ENCODE measurements at places on chromosomes 5 and 9. TPM values are rescaled to one million over a fixed set of nuclear protein-coding genes. Genes with fewer than 3 reads are reported as not detected.

DNA sequence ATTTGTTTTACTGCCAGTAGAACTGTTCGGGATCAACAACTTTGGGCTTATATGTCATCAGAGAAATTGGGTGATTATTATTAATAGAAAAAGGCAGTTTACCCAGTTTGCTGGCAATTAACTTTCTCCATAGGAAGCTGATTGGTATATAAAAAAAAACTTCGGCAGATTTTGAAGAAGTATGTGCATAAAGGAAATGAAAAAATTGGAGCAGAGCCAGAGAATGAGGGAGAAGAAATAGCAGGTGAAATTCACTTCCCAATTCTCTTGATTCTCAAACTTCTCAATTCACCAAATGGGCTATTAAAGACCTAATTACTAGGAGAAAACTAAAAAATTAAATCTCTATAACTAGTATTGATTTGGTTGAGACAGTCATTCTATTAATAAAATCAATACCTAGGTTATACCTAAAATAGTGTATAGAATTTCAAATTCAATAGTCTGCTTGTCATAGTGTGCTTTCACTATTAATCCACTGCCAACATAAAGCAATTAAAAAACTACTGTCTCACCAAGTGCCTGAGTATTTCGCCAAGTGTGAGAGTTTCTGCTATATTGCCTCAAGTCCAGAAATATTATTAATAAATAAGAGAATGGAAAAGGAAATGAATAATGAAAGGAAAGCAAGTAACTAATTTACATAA lies 47.5 kb downstream of the STX17 start:
- H3K36me3 ChIP-seq: no peaks in the 10 kb centered on the region
- no peak for DNase-seq
- H3K4me3 ChIP-seq: no peak overlapping the region

- DNase-seq: no peak
- no peak overlapping the region for H3K4me3 ChIP-seq
- H3K4me1 ChIP-seq: no peaks in the 10 kb centered on the region
- H3K27ac ChIP-seq: no peak overlapping the region
Observed at GRCh38 chr9:69090946-69091345, 55.4 kb downstream of the FXN start.

DNA sequence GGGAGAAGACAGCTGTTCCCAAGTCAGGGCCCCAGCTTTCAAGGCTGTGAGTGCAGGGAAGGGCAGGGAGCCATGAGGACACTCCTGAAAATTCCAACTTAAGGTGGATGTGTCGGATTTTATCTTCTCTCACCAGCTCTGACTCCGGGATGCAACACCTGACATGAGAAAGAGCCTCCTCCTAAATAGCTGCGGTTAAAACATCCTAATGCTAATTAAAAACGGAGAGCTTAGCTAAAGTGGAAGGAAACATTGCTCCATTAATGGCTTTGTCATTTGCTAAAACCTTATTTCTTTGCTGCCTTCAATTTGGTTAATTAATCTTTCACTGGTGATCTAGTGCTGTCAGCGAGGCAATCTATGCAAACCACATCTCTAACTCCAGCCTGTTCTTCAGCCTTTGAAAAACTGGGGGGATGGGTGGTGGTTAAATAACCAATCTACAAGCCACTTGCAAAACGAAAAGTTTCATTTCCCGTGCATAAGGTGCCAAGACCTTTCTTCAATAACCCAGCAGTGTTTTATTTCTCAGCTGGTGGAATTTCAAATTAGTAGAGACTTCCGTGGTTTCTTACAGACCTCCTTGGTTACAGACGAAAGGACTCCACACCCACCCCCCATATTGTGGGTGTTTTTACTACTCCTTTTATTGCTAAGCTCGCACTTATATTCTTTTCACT lies 379.6 kb downstream of the MLLT3 start:
- DNase-seq: no peak
- no peaks in the 10 kb centered on the region for H3K36me3 ChIP-seq
- no peak overlapping the region for H3K4me3 ChIP-seq

DNA sequence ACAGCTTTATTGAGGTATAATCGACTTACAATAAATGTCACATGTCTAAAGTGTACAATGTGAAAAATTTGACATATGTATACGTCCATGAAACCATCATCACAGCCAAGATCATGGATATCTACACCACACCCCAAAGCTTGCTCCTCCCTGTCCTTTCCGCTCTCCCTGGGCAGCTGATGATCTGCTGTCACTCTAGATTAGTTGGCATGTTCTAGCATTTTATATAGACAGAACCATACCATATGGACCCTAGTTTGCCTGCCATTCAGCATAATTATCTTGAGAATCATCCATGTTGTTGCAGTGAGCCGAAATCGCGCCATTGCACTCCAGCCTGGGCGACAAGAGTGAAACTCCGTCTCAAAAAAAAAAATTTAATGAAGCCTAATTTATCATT lies 42.5 kb downstream of the ERGIC1 start:
- DNase-seq: no peak
- no peaks in the 10 kb centered on the region for H3K27me3 ChIP-seq
- no peaks in the 10 kb centered on the region for H3K36me3 ChIP-seq

MPDZ gene
- total RNA-seq: 31.0 TPM

- H3K27me3 ChIP-seq: no peaks in the 10 kb centered on the region
- H3K4me3 ChIP-seq: no peak overlapping the region
- DNase-seq: no peak
- no peaks in the 10 kb centered on the region for H3K4me1 ChIP-seq
- no peaks in the 10 kb centered on the region for H3K36me3 ChIP-seq
- no peak overlapping the region for H3K27ac ChIP-seq
Observed at GRCh38 chr5:43362725-43363435, 49.3 kb downstream of the CCL28 start.

DNA sequence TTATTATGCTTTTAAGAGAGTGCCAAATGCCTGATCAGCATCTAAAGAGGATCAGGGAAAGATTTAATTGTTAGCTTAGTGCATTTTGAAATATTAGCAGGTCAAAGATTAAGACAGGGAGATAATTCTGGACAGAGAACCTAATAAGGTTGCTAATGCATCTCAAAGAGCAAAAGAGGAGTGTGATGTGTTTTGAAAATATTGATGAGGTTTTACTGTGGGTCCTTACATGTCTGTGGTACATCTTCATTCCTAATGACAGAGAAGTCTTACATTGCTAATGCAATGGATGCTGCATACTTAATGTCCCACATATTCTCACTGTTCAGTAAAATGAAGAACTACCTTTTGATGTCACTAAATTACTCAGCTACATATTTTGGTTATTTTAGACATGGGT lies 154.1 kb downstream of the TAF11L14 start:
- H3K4me3 ChIP-seq: no peak overlapping the region
- H3K4me1 ChIP-seq: no peaks in the 10 kb centered on the region
- H3K27me3 ChIP-seq: no peaks in the 10 kb centered on the region
- H3K36me3 ChIP-seq: no peaks in the 10 kb centered on the region
- DNase-seq: no peak

DNA sequence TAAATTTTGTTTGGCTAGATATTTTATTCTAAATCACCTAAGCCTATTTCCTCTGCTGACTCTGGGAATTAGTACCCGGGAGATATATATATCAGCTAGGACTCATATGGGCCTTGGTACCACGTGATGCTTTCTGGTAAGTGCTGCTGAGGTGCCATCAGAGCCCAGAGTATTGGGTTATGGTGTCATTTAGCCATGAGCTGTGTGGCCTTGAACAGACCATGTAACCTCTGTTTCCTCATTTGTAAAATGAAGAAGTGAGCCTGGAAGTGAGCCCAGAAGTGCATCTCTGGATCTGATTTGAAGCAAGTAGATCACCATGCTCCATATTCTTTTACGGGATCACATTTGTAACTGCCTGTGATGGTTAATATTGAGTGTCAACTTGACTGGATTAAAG lies 126.1 kb downstream of the GPBP1 start:
- no peak overlapping the region for H3K27ac ChIP-seq
- H3K4me3 ChIP-seq: no peak overlapping the region
- no peaks in the 10 kb centered on the region for H3K36me3 ChIP-seq
- H3K4me1 ChIP-seq: peaks cover 20% of the 10 kb centered on the region

TTC16 gene
- total RNA-seq: not detected

PCDHGA4 gene
- 0.50 TPM for total RNA-seq

DNA sequence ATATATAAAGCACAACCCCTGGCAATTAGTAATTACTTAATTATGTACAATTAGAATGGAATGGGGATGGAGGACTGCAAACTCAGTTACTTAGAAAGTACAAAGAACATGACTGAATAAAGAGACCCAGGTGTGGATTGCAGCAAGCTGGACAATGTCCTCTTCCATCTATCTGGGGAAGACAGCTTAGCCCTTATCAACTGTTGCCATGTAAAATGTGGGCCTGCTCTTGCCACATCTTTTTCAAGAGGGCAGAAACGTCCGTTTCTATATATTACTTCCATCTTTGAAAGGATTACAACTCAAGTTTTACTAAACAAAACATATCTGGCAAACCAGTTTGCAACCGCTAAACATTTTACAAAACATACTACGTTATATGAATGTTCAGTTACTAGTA lies 26.2 kb downstream of the GOLPH3 start:
- no peak for DNase-seq
- H3K27me3 ChIP-seq: no peaks in the 10 kb centered on the region
- no peak overlapping the region for H3K27ac ChIP-seq
- H3K4me1 ChIP-seq: peaks cover 7% of the 10 kb centered on the region
- no peaks in the 10 kb centered on the region for H3K36me3 ChIP-seq

Measured in astrocyte (in vitro differentiated cells and primary cell).